ENCODE measurements at places on chromosomes 7 and 10.

DNA sequence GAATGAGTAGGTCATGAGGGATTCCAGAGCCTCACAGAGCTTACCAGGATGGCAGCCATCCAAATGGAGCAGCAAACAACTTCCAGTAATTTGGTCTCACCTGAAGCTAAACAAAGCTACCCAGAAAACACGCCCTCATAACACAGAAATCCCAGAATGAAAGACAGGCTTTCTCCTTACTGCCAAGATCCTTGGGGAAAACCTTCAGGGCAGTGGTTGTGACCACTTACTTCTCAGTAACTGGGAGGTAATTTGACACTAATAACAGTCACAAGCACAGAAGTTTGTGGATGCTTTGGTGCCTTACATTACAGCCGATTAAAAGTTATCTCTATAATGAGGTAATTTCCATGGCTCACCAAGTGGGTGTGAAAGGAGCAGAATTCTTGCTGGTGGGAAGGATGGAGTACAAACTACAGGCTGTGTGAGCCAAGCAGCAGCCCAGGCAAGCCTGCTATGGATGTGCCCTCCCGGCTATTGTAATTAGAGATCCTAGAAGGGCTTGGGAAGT is 10.4 kb downstream of the WDR91 start:
- no peaks in the 10 kb centered on the region for H3K4me1 ChIP-seq
- DNase-seq = no peak
- no peaks in the 10 kb centered on the region for H3K27me3 ChIP-seq
- peaks cover 33% of the 10 kb centered on the region for H3K36me3 ChIP-seq

DNA sequence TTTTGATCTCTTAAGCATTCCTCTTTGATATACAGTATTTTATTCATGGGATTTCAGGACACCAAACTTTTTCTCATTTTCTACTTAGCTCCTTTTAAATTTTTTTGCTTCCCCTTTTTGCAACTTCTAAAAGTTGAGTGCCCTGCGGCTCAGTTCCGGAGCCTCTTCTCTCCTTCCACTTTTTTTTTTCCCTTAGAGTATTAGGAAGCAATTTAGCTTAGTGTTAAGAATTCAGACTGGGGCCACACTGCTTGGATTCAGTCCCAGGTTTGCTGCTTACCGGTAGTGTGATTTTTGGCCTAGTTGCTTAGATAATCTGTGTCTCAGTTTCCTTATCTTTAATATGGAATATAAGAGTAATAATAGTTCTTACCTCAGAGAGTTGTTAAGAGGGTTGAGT is 3.4 kb downstream of the STAM start:
- H3K4me3 ChIP-seq = no peak overlapping the region
- no peaks in the 10 kb centered on the region for H3K36me3 ChIP-seq
- H3K27me3 ChIP-seq = no peaks in the 10 kb centered on the region
- H3K27ac ChIP-seq = no peak overlapping the region

DNA sequence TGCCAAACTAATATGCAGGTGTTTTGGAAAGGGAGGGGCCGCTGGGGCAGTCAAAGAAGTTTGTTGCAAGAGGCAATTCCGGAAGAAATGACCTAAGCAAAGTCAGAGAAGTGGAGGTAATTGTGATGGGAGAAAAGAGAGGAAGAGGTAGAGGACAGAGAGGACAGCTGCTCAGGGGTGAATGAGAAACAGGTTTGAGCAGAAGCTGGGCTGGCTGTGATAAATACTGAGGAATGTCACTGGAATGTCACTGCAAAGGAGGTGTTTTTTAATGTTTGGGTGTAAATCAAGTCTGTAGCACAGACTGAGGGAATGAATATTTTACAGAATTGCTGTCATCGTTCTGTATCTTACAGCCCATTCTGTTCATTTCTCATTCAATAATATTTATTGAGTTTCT is 207.2 kb downstream of the DPP6 start:
- no peaks in the 10 kb centered on the region for H3K27me3 ChIP-seq
- no peaks in the 10 kb centered on the region for H3K4me1 ChIP-seq
- H3K27ac ChIP-seq = no peak overlapping the region
- no peaks in the 10 kb centered on the region for H3K36me3 ChIP-seq
- DNase-seq = no peak
- H3K4me3 ChIP-seq = no peak overlapping the region

DNA sequence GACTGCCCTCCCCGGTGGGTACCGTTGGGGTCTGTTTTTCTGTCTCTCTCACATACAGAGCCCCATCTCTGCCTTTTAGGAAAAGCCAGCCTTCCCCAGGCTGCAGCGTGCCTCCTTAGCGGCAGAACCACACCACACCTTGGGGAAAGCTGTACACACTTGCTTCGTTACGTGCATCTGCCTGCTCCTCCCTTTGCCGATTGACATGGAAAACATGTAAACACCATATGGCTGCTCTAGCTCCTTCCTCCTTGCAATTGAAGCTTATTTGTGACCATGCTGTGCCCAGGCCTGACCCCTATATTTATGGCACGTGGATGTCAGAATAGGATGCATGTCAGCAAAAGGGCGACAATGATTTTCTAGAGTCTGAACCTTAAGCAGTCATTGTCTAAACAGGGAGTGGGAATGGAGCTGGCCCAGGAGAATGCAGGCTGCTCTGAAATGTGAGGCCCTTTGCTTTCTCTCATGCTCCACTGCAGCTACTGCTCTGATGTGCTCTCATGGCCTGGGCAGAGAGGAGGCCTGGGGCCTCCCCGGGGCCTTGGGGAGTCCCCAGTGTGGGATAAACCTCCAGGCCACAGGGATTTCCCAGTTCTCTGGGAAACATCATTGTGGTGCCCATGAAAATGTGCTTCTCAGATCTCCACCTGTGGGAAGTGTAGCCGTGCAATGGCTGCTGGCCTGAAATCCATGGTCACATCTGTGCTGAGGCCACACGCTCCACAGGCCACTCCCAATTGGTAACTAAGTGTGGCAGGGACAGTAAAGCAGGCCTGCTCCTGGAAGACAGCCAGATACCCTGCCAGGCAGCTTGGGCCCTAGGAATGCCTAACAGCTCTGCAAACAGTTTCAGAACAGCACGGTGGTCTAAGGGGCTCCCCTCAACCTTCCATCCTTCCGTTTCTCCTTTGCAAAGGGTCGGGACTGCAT is 18.6 kb downstream of the PDE6C start:
- H3K36me3 ChIP-seq = no peaks in the 10 kb centered on the region
- DNase-seq = no peak
- no peak overlapping the region for H3K4me3 ChIP-seq
- no peaks in the 10 kb centered on the region for H3K4me1 ChIP-seq
- H3K27ac ChIP-seq = no peak overlapping the region
- no peaks in the 10 kb centered on the region for H3K27me3 ChIP-seq

DNA sequence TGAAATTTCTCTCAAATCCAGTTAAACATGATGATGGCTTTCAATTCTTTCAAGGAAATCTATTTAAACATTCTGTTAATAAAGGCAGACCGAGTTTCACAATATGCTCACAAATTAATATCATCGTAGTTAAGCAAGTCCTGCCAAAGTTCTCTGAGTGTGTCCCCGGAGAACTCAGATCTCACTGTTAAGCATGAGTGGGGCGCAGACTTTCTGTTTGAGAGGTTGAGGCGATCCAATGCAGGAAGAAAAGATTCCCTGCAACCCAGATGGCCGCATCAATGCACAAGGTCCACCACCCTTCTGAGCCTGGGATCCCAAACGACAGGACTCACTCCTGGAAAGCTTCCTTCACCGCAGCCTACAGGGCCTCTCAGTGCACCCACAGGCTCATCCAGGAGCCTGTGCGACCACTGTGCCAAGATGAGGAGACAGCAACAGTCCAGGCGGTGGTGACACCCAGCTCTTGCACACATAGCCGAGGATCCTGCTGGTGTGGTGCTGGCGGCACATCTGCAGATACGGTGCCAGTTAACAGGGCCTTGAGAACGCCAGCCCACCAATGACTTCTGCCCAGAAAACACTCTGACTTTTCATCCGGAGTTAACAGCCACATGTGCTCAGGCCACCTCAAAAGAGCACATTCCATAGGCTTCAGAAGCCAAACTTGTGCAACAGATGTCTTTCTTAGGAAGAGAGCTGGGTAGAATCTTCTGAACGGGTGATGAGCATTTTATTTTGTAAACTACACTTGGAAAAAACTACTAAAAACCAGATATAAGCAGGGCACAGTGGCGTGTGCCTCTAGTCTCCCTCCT is 102.1 kb downstream of the ZRANB1 start:
- H3K36me3 ChIP-seq = no peaks in the 10 kb centered on the region
- H3K4me1 ChIP-seq = no peaks in the 10 kb centered on the region
- H3K27ac ChIP-seq = no peak overlapping the region
- DNase-seq = no peak

- H3K27me3 ChIP-seq = no peaks in the 10 kb centered on the region
- no peaks in the 10 kb centered on the region for H3K36me3 ChIP-seq
- H3K4me3 ChIP-seq = no peak overlapping the region
- H3K27ac ChIP-seq = peak overlapping the region; percentile 51
Observed at GRCh38 chr7:2299870-2300512, 14.2 kb downstream of the SNX8 start.

DNA sequence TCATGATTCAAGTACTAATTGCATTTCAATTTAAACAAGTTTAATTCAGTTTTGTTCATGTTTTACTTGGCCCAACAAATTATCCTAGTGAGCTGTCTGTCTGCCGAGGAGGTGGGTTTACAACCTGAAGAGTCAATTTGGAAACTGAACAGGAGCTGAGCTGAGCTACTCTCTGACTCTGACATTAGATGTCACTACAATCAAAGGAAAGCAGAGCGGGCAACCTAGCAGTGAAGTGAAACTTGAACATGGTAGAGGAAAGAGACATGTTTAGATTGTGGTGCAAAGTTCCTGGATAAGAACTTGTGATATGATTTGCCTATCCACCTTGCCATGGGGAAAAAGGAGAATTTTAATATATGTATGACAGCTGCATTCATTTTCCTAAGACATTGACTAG is 9.6 kb upstream of the AGR3 start:
- no peaks in the 10 kb centered on the region for H3K4me1 ChIP-seq
- H3K27me3 ChIP-seq = no peaks in the 10 kb centered on the region
- H3K4me3 ChIP-seq = no peak overlapping the region
- no peak for DNase-seq
- no peaks in the 10 kb centered on the region for H3K36me3 ChIP-seq

- no peaks in the 10 kb centered on the region for H3K27me3 ChIP-seq
- H3K27ac ChIP-seq = no peak overlapping the region
- no peaks in the 10 kb centered on the region for H3K36me3 ChIP-seq
- DNase-seq = no peak
- H3K4me1 ChIP-seq = peaks cover 95% of the 10 kb centered on the region
Observed at GRCh38 chr10:22620140-22620857, 94.1 kb downstream of the PIP4K2A start.

DNA sequence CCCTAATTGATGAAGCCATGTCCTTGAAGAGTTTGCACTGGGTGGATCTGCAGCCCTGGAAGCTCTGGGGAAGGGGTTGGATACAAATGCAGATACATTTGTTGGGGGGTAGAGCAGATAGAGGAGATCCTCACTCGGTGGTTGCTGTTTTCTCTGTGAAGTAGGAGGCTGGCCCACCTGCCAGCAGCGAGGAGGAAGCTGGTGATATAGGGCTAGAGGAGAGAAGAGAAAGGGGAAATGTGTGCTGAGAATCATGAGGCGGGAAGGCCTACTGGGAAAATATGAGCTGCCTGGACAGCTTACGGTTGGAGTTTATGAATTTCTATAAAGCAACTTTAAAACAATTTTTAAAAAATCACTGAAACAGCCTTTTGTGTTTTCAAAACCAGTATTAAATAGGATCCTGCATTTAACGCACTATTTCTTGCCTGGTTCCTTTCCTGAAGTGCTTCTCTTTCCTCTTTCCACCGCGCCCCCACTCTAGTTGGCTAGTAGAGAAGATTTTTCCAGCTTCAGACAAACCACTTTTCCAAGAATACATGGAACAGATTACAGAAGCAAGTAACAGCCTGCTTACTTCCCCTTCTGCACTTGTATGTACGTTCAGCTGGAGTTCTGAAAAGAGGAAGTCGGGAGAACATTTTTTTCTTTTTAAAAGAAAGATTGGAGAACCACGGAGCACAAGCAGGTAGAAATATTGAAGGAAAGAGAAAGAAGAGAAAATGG is 100.6 kb upstream of the GLCCI1 start:
- H3K27me3 ChIP-seq = no peaks in the 10 kb centered on the region
- peak overlapping the region; percentile 8 for H3K27ac ChIP-seq
- DNase-seq = no peak
- H3K4me1 ChIP-seq = peaks cover 5% of the 10 kb centered on the region

DNA sequence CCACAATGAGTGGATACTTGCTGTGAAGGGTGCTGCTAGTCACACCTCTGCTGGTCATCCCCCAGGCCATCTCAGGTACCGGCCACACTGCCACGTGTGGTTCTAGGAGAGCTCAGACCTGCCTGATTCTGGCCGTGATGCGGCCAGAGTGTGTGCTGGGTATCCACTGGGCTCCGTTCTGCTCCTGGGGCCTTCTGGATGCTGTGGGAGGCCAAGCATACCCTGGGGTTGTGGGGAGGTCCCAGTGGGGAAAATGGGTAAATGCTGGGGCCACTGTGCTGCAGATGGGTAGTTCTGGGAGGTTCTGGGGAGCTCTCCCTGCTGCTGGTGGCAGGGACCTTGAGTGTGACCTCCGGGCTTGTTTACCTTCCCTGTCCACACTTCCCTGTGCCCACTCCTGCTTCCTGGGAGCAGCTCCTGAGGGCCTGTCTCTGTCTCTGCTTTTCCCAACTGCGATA is 318.4 kb downstream of the GLRX3 start:
- H3K4me1 ChIP-seq = no peaks in the 10 kb centered on the region
- DNase-seq = no peak
- no peak overlapping the region for H3K4me3 ChIP-seq
- no peak overlapping the region for H3K27ac ChIP-seq
- no peaks in the 10 kb centered on the region for H3K36me3 ChIP-seq
- no peaks in the 10 kb centered on the region for H3K27me3 ChIP-seq

DNA sequence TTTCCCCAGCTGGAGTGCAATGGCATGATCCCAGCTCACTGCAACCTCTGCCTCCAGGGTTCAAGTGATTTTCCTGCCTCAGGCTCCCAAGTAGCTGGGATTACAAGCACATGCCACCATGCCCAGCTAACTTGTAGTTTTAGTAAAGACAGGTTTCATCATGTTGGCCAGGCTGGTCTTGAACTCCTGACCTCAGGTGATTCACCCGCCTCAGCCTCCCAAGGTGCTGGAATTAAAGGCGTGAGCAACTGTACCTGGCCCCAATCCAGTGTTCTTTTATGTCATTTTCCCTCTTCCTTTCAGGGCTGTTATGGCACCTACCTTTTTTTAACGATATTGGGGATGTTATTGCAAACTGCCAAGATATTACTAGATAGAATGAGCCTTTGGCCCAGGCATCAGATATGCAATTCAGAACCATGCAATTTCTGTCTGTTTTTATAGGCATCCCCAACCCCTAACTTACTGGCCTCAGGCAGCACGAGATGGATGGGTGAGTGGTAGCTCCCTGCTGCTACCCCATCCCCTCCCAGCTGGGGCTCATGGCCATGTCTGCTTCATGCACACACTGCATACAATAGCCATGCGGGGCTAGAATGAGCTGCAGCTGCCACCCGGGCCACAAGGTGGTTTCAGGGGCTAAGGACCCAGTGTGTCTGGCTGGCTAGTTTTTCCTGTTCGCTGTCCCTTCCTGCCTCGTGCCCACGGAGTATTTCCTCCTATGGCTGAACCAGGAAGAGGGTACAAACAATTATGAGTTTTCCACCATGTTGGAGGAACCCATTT is 1080.1 kb upstream of the SORCS1 start:
- H3K4me3 ChIP-seq = no peak overlapping the region
- no peaks in the 10 kb centered on the region for H3K36me3 ChIP-seq
- no peak overlapping the region for H3K27ac ChIP-seq
